ENCODE measurements at places on chromosomes 1 and 21.

- H3K4me3 ChIP-seq = no peak overlapping the region
- H3K4me1 ChIP-seq = no peaks in the 10 kb centered on the region
- H3K36me3 ChIP-seq = no peaks in the 10 kb centered on the region
- no peaks in the 10 kb centered on the region for H3K27me3 ChIP-seq
These were observed 2.4 kb upstream of the PTPRC start for GRCh38 chr1:198636391-198636790.

GRCh38 chr21:18666725-18667124 lies 263.1 kb upstream of the TMPRSS15 start:
- H3K4me3 ChIP-seq = no peak overlapping the region
- DNase-seq = no peak
- H3K36me3 ChIP-seq = no peaks in the 10 kb centered on the region
- no peak overlapping the region for H3K27ac ChIP-seq
- H3K27me3 ChIP-seq = no peaks in the 10 kb centered on the region

GRCh38 chr1:118973531-118974137 lies 14.5 kb downstream of the TBX15 start:
- peak; percentile 82 for DNase-seq
- no peak overlapping the region for H3K4me3 ChIP-seq
- peaks cover 50% of the 10 kb centered on the region for H3K4me1 ChIP-seq
- H3K27ac ChIP-seq = peak overlapping the region; percentile 68

- peak within 1 kb of the TSS; percentile 71 for H3K4me3 ChIP-seq
- H3K4me1 ChIP-seq = peaks cover 11% of the 10 kb centered on the region
- DNase-seq = peak; percentile 93
These were observed at the start of gene CBR1 for GRCh38 chr21:36069713-36070583. Gene CBR1, plus strand, starts transcription at chr21:36070024. Its CDS starts 92 bp downstream, at chr21:36070116.

GRCh38 chr1:84571150-84571535 lies 3.1 kb downstream of the CTBS start:
- H3K27ac ChIP-seq = no peak overlapping the region
- DNase-seq = no peak
- no peaks in the 10 kb centered on the region for H3K27me3 ChIP-seq
- no peak overlapping the region for H3K4me3 ChIP-seq
- H3K36me3 ChIP-seq = peaks cover 3% of the 10 kb centered on the region

DNA sequence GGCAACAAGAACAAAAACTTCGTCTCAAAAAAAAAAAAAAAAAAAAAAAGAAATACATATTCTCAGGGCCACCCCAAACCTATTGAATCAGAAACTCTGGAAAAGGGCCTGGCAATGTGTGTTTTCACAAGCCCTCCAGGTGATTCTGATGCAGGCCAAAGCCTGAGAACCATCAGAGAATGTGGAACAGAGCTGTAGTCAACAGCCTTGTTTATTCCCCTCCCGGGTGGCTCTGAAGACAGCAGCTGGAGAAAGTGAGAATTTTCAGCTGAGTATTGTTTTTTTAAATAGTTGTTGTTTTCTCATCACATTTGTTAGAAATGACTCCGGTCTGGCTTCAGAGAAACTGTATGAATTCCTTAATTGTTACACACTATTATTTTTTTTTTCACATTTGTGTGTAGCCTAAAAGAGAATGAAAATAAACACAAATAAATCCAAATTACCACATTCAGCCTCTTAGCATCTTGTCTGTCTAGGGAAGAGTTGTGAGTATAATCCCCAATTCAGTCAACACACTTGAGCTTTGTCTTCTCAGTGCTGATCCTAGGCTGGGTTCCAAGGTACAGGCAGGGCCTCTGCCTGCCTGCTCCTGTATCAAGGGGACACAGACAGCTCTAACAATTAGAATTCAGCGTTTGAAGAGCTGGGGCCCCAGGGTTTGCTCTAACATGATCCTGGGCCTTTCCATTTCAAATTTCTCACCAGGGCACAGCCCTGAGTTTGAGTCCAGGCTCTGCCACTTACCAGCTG lies 6.6 kb upstream of the AZIN2 start:
- H3K4me3 ChIP-seq = no peak overlapping the region
- no peaks in the 10 kb centered on the region for H3K4me1 ChIP-seq
- no peak overlapping the region for H3K27ac ChIP-seq
- no peaks in the 10 kb centered on the region for H3K36me3 ChIP-seq

GRCh38 chr1:37032660-37033354 lies 1.5 kb downstream of the GRIK3 start:
- H3K4me1 ChIP-seq = peaks cover 2% of the 10 kb centered on the region
- no peak overlapping the region for H3K27ac ChIP-seq
- H3K27me3 ChIP-seq = peaks cover 84% of the 10 kb centered on the region
- H3K4me3 ChIP-seq = no peak overlapping the region

- no peaks in the 10 kb centered on the region for H3K36me3 ChIP-seq
- no peak overlapping the region for H3K27ac ChIP-seq
- peak; percentile 19 for DNase-seq
- H3K27me3 ChIP-seq = no peaks in the 10 kb centered on the region
- H3K4me3 ChIP-seq = no peak overlapping the region
These were observed 61.2 kb downstream of the RGS4 start for GRCh38 chr1:163130225-163130856.

DNA sequence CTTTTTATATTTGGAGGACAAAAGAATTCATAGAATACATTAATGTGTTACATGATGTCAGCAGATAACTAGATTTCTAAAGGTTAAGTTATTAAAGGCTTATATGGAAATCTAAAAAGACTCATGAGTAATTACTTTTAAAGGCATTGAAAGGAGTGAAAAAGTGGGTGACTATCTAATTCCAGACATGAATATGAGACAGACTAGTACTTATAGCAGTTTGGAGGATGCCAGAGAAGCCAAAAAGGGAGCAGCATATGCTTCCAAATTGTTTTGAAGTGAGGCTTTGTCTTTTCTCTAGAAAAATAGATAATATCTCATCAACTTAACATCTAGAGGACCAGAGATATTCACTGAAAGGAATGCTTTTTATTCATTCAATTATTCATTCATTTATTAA lies 275.5 kb upstream of the CACYBP start:
- no peak overlapping the region for H3K4me3 ChIP-seq
- DNase-seq = no peak
- no peaks in the 10 kb centered on the region for H3K27me3 ChIP-seq
- no peaks in the 10 kb centered on the region for H3K36me3 ChIP-seq

- no peak for DNase-seq
- no peak overlapping the region for H3K4me3 ChIP-seq
- H3K36me3 ChIP-seq = no peaks in the 10 kb centered on the region
- no peaks in the 10 kb centered on the region for H3K27me3 ChIP-seq
These were observed 25.1 kb upstream of the HTR1D start for GRCh38 chr1:23242414-23242813.

- no peak overlapping the region for H3K4me3 ChIP-seq
- H3K4me1 ChIP-seq = peaks cover 2% of the 10 kb centered on the region
- DNase-seq = peak; percentile 93
- no peaks in the 10 kb centered on the region for H3K27me3 ChIP-seq
- H3K36me3 ChIP-seq = no peaks in the 10 kb centered on the region
These were observed 334.3 kb upstream of the ADAMTS5 start for GRCh38 chr21:27301220-27301619.

DNA sequence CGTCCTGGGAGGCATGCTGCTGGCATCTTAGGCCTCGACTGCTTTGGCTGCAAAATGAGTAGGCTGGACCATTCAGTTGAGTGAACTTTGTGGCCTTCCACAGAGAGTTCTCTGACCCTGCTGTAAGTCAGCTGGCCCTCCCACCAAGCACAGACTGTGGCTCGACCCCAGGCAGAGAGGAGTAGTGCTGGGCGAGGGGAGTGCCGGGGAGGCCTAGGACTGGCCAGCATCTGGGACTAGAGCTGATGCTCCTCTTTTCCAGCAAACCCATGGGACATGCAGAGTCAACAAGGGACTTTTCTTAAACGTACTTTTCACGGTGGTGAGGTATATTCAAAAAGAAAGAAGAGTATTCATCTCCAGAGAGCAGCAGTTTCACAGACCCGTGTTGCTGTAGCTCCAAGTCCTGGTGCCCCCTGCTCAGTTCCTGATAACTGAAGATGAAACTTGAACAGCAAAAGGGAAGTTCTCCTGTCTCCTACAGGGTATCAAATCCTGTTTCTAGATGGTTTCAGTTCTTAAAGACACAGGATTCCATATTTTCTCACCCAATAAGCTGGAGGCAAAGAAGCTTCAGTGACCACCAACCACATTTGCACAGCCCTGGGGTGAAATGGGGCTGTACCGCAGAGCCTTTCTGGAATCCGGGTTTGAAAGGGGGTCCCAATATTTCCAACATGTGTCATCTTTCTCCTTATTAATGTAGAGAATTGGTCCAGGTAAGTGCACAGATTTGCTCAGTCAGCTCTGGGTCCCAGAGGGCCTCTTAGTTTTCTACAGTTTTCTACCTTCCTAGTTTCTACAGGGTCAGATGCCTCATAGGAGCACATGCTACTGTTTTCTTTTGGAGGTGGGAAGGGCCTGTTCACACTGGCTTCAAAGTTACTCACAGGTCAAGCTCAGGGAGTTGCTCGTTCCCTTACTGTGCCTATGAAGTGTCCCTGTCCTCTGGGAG lies 20.9 kb downstream of the BATF3 start:
- H3K27ac ChIP-seq = no peak overlapping the region
- DNase-seq = no peak
- no peaks in the 10 kb centered on the region for H3K27me3 ChIP-seq
- no peak overlapping the region for H3K4me3 ChIP-seq
- no peaks in the 10 kb centered on the region for H3K36me3 ChIP-seq

Data from muscle of leg (tissue), 16 donors.